ENCODE measurements at places on chromosomes 13 and 19.

- DNase-seq = no peak
Measured at GRCh38 chr13:79722885-79723445, 242.0 kb downstream of the NDFIP2 start.

- DNase-seq = no peak
Measured at GRCh38 chr19:4177146-4177545, 5.2 kb downstream of the SIRT6 start.

DNA sequence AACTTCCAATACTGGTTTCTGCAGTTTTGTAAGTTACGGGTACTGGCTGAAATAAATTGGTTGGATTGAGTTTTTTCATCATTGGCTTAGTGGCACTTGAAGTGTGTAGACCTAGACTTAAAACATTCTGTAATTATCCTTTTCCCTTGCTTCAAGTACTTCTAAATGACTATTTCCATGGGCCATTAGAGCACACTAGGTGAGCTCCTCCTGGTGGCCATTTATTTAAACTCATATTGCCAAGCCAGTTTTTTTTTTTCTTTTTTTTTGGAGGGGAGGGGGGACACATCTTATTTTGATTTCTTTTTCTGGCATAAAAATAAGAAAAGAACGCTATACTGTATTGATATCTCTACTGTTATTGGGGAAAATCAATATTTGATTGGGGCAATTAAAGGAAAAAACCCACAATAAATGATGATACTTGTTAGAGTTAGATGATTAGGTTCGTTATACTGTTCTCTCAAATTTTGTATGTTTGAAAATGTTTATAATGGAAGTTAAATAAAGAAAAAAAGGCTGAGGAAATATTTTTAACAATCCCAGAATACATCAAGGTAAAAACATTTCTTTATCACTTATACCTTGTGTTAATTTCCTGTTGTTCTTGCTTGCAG is 82.9 kb downstream of the PDS5B start:
- DNase-seq = peak; percentile 57

GRCh38 chr13:66353664-66354063 is 876.5 kb downstream of the PCDH9 start:
- no peak for DNase-seq

- DNase-seq = no peak
Measured at GRCh38 chr13:35747594-35747993, 271.1 kb upstream of the MAB21L1 start.

DNA sequence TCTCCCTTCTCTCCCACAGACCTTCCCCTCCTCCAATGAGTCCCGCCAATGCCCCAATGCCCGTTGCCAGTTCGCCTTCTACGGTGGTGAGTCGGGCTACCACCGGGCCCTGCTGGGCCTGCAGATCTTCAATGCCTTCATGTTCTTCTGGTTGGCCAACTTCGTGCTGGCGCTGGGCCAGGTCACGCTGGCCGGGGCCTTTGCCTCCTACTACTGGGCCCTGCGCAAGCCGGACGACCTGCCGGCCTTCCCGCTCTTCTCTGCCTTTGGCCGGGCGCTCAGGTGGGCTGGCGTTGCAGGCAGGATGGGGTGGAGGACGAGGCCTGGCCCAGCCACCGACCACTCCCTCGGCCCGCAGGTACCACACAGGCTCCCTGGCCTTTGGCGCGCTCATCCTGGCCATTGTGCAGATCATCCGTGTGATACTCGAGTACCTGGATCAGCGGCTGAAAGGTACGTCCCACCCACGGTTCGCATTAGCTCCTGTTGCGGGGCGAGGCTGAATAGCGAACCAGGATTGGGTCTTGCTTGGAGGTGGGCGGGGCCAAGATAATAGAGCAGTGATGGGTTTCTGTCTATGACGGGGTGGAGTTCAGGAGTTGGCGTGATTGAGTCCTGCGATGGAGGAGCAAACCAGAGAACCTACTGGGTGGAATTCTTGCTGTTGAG is 11.1 kb downstream of the SLC44A2 start:
- DNase-seq = no peak

GRCh38 chr13:48859272-48860105 is 116.2 kb upstream of the FNDC3A start:
- DNase-seq = no peak

Data from CD4-positive, alpha-beta T cell treated with Interleukin-12 subunit alpha and Interleukin-12 subunit beta, for 1 hour (primary cell).